ENCODE measurements at places on chromosomes 6 and 20.

DNA sequence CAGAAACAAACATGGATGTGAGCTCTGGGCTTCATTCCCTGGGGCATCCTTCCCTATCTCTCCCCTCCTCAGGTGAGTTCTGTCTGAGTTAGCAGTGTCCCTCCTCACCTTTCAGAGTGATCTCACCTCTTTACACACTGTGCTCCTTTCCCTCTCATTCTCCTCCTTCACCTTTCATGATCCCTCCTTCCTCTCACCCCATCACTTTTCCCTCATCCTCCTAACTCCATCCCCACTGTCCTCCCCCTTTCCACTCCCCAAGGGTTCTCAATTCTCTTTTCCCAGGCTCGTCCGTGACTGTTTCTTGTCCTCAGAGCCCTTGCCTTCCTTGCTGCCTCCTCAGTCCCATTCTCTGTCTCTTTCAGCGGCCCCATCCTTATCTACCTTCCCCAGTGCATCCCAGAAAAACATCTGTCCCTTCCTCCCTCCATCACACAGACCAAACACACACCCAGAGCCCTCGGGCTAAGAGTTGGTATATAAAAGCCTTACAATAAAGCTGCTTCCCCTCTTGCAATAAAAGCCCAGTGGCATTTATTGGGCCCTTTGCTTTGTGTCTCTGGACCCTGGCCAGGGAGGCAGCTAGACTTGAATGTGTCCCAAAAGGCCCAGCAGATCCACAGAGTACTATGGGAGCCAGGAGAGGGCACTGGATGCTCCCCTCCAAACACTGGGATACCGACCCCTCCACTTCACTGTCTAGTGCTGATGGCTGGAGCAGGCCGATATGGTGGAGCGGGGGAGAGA is 1.9 kb downstream of the RNF39 start:
- no peak for DNase-seq

DNA sequence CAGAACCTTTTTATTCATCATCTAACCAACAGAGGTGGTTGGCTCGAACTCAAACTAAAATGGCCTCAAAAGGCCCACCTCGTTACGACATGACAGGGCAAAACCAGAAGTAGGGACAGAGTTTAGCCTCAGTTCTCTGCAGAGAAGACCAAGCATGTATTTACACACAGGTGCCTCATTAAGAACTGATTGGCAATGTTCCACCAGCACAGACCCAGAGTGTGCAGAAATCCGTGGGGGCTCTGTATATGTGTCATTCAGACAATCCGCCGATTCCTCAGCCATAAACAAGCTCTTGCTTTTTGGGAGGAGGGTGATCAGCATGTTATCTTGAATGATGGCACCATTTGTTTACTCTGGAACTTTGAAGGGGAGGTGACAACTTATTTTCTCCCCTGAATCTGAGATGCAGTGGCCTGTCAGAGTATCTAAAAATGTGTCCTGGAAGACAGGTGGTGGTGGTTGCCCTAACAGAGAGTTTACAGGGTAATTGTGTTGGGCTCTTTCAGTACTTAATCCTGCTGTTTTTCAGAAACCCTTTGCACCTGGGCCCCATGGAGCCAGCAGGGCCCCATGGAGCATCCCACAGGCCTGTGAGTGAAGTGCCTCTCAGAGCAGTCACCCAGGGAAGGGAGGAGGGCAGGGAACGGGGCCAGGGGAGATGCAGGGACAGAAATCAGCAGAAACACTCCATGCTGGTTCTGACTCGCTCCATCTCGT is 29.1 kb upstream of the C20orf203 start:
- DNase-seq, result no peak

DNA sequence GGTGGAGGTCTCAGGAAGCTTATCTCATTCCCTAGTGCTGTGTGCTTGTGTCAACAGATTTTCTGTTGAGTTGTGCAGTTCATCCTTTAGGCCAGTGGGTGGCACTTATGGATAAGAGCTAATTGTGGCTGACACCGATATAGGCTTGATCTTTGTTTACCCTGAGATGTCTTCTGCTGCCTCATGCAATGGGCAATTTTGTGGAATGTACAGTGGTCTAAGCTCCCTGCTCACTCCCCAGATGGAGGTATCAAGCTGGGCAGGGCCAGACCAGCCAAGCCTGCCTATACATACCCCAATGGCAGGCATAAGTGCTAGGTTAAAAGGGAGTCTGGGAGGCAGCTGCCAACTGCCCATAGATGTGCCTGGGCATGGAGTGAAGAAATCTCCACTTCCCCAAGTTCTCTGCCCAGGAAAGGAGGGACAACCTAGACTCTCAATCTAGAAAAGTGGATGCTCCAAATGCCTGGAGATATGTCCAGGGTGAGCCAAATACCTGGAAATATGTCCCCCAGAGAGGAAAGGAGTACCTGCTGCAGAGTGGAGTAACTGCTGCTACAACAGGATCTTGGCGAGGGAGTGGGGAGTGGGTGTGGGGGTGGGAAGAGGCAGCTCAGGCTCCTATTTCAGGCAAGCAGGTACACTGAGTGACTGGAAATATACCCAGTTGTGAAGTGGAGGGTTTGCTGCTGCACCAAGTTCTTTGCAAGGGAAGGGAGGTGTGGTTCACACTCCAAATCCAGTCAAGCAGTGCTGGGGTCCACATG is 53.2 kb upstream of the ARG1 start:
- DNase-seq, result peak; percentile 41

DNA sequence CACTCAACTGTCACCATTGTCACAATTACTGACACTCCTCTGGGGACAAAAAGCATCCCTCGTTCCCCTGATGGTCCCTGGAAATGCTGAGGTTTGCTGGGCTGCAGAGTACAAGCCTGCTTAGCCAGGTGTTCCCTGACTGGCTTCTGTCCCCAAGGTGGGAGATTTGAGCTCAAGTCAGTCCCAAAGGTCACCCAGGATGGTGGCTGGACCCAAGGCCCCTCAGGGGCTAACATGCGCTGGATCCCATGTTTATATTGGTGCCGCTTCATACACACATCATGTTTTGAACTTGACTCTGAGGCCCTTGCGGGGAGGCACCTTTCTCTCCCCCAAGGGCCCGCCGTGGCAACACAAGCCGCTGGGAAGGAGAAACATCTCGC is 44.2 kb downstream of the PMEPA1 start:
- no peak for DNase-seq

DNA sequence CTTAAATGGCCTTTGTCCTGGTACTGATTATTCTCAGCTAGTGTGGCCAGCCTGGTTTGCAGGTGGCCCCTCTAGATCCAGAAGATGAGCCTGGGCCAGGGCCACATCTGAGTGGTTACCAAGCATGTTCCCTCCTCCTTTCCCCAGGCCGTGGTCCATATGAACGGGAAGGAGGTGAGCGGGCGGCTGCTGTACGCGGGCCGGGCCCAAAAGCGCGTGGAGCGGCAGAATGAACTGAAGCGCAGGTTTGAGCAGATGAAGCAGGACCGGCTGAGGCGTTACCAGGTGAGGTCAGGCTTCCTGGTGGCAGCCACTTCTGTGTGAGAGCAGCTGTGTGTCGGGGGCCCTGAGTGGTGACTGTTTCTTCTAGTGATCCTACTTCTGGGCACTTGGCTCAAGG is 11.6 kb downstream of the PABPC1L start:
- no peak for DNase-seq

GRCh38 chr20:58065508-58066361 is 162.7 kb downstream of the ANKRD60 start:
- DNase-seq, result no peak

DNA sequence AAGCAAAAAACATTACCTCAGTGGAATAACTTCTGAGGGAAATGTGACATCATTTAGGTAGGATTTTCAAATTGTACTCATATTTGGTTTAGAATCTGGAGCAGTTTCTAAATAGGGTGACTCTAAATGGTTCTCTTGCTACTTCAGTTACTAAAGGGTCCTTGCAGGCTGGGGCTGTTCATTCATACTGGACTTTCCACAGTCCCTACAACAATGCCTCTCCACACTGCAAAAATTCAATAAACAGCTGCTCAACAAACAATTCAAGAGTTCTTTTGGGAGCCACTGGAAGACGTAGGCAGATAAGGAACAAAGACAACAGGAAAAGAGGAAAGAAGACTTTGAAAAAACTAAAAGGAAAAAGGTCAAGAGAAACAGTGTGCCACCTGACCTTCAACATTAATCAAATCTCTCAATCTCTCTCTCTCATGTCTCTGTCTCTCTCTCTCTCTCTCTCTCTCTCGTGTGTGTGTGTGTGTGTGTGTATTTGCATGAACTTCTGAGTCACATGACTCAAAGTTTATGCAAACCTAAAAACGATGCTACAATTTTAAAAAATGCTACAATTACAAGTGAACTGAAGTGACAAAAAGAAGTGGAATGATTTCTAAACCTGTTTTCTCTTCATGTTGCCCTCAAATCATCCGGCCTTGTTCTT is 14.5 kb downstream of the NOL7 start:
- no peak for DNase-seq

DNA sequence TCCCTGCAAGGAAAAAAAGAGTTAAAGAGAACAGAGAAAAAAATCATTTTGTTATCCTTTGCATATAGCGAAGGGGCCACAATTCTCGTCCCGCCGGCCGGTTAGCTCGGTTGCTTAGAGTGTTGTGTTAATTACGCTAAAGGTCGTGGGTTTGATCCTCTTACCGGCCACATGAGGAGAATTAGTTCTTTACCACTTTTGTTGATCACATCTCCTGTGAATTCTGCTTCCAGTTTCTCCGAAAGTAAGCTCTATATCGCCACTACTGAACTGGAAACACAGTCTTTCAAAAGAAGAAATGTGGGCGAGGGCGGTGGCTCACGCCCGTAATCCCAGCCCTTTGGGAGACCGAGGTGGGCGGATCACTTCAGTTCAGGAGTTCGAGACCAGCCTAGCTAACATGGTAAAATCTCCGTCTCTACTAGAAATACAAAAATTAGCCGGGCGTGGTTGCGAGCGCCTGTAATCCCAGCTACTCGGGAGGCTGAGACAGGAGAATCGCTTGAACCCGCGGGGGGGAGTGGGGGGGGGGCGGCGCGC is 13.4 kb downstream of the PRSS16 start:
- no peak for DNase-seq

DNA sequence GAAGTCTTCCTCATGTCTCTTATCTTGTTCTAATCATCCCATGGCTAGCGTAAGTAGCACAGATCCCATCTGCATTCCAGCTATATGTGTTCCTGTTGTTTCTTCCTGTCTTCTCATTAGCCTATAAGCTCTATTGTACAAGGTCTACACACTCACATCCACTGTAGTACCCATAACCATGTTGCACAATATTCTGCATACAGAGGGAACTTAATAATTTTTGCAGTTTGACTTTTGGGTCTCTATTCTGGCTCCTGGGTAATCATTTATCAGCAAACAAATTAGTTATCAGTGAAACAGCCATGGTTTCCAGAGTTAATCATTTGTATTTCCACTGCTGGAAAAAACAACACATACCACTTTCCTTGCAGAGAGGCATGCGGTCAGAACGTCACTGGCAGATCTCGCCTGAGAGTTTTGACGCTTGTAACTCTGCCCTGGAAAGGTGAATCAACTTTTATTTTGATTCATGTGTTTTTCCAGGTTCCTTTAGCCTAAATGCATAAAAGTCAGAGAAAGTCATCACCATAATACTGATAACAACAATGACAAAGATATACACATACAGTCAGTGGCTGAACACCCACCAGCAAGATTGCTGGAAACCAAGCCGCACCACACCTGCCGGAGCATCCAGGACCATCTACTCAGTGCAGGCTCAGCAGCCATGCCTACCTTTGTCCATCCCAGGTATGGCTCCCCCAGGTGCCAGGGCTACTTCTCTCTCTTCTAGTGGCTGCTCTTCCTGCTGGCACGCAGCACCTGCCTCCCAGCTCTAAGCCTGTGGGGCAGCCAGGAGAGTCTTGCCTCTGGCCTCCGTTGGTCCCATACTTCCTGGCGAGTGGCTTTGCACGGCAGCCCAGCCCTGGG is 158.2 kb downstream of the QRSL1 start:
- no peak for DNase-seq

- no peak for DNase-seq
Measured at GRCh38 chr20:58899512-58899911, 47.0 kb downstream of the GNAS start.
